ENCODE measurements at places on chromosomes 7 and 10.

GRCh38 chr10:22429981-22430421 is 84.7 kb downstream of the SPAG6 start:
- DNase-seq = no peak

DNA sequence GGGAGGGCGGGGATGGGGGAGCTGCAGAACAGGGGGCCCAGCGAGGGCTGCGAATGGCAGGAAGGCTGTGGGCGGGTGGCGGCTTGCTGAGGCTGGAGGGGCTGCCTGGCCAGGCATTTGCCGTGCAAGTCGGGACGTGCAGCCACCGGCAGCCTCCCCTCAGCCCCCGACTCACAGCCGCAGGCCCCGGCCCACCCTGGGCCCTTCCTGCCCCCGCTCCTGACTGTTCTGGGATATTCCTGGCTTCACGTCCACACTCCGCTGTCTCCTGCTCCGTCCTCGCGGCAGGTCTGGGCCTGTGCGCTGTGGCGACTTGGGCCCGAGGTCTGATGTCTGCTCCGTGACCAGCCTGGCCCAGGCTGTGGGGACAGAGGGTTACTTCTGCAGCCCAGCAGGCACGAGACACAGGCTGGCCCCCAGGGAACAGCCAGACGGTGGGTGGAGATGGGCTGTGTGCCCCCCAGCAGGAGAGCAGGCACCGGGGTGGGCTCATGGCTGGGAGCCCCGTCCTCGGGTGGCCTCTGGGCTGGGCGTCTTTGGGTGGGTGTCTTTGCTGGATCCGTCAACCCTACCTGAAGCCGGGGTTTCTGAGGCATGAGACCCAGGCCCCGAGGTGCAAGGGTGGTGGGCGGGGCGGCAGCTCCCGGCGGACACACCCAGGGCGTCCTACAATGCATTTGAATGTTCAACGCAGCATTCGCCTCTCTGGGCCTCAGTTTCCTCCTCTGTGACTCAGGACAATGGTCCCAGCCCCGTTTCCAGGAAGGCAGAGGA is 86.5 kb downstream of the FOXL3 start:
- DNase-seq = no peak

DNA sequence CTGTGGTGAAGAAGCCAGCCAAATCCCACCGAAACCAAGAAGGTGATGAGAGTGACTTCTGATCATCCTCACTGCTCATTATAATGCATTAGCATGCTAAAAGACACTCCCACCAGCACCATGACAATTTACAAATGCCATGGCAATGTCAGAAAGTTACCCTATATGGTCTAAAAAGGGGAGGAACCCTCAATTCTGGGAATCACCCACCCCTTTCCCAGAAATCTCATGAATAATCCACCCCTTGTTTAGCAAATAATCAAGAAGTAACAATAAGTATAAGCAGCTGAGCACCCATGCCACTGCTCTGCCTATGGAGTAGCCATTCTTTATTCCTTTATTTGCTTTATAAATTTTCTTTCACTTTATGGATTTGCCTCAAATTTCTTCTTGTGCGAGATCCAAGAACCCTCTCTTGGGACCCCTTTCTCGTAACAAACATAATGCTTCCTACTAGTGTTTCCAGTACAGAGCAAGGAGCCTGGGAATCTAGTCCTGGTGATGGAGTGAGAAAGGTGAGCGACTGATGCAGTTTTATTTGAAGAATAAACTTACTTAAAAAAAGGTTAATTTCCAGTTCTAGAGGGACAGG is 18.4 kb upstream of the EXOC6 start:
- no peak for DNase-seq

- no peak for DNase-seq
Observed at GRCh38 chr10:101228153-101228965, 904 bp downstream of the LBX1 start.

GRCh38 chr7:151442776-151443496 is 3.0 kb upstream of the CRYGN start:
- DNase-seq = no peak

Measured in C1 segment of cervical spinal cord (tissue), 14 donors.